ENCODE measurements at places on chromosomes 4 and X.

DNA sequence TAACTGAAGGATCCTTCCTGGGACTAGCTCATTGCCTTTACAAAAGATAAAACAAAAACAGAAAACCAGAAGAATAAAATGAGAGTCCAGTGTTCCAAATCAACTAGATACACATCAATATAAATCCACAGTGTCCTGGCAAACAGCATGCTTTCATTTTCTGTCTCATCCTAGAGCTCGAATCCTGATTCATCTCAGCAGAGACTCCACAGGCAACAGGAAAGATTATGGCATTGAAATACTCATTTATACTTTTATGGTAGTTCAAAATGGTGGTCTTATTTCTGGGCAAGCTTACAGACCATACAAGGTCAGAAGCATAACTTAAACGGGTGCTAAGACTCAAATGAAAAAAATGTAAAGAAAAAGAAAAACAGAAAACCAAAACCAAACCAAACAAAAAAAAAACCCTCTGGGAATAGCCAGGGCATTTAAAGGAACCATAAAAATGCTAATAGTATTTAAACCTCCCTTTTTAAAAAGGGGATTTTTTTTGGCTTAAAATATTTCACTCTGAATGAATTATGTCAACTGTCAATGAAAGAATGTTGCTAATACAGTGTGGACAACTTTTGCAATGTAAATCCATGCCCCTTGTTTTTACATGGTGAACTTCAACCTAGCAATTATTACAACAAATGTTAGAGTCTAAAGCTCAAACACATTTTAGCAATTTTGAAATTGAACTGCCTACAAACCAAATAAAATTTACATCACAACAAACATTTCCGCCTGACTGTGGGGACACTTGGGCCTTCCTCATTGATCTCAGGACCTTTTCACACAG lies 57.9 kb downstream of the GPR101 start:
- no peak for DNase-seq

GRCh38 chr4:160877087-160877790 lies 1286.6 kb downstream of the FSTL5 start:
- no peak for DNase-seq

- no peak for DNase-seq
These were observed 2.1 kb upstream of the ZMYM3 start for GRCh38 chrX:71256051-71256450.

GRCh38 chr4:123218981-123219380 lies 177.6 kb upstream of the SPRY1 start:
- no peak for DNase-seq

DNA sequence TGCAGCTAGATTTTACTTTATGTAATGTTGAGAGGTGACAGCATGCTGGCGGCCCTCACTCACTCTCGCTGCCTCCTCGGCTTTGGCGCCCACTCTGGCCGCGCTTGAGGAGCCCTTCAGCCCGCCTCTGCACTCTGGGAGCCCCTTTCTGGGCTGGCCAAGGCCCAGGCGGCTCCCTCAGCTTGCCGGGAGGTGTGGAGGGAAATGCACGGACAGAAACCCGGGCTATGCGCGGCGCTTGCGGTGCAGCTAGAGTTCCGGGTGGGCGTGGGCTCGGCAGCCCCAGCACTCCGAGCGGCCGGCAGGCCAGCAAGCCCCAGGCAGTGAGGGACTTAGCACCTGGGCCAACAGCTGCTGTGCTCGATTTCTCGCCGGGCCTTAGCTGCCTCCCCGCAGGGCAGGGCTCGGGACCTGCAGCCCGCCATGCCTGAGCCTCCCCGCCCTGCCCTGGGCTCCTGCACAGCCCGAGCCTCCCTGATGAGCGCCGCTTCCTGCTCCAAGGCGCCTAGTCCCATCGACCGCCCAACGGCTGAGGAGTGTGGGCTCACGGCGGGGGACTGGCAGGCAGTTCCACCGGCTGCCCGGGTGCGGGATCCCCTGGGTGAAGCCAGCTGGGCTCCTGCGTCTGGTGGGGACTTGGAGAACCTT lies 128.7 kb downstream of the GASK1B start:
- no peak for DNase-seq
